Activated CD4-positive, alpha-beta memory T cell treated with anti-CD3 and anti-CD28 coated beads for 36 hours (primary cell): ENCODE measurements at places on chromosomes 2 and 18. TPM values are rescaled to one million over a fixed set of nuclear protein-coding genes. Genes with fewer than 3 reads are reported as not detected.

- no peak for DNase-seq
Observed at GRCh38 chr2:97355887-97356286, 233.8 kb downstream of the ANKRD36B start.

The SIGLEC15 gene
- not detected for total RNA-seq

The SERPINB3 gene
- not detected for total RNA-seq

The GRHL1 gene
- total RNA-seq = 1.1 TPM

DNA sequence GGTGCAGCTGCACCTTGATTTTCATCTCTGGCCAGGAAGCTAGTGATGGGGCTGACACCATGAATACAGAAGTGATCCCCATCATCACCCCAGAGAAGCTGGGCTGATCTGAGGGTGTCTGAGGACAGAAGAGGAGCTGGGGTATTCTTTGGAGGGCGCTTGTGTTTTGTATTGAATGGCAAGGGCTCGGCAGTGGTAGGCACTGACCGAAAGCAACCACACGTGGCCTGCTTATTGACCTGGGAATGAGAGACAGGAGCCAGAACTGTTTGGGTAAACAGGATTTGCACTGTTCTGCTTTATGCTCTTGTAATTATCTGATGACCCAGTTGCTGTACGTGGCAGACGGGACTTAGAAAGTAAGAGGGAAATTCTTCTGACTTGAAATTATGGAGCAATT is 62.6 kb upstream of the RPL31 start:
- no peak for DNase-seq
